ENCODE measurements at places on chromosomes 7 and 10.

- no peak for DNase-seq
Measured at GRCh38 chr7:42915356-42915755, 3.5 kb upstream of the C7orf25 start.

- DNase-seq, result peak; percentile 19
Measured at GRCh38 chr7:116524609-116525297, at the start of gene CAV1. CAV1 (plus strand) TSS chr7:116525036; CDS start chr7:116525063, 27 bp downstream.

GRCh38 chr7:76281706-76282343, 20.6 kb upstream of the HSPB1 start:
- DNase-seq, result no peak

DNA sequence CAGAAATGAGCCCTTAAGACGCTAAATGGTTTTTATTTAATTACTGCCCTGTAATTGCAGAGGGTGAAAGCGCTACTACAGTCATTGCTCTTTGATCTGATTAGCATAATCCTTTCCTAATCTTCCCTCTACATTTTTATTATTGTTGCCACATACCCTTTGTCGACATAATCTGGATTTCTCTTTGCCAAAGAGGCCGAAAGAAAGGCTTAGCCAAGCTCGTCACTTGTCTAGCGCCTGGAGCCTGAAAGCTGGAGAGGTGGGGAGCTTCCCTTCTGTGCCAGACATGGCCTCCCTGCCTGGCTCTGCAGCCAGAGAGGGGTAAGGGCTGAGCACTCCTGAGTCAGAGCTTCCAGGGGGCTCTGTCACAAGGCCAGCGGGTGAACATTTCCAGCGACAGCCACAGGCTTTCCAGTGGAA, 145.9 kb downstream of the PRKAG2 start:
- DNase-seq, result no peak
